Keratinocyte (primary cell): ENCODE measurements at places on chromosomes 7 and 10.

GRCh38 chr10:4051641-4052151 lies 266.7 kb upstream of the KLF6 start:
- no peak for DNase-seq

DNA sequence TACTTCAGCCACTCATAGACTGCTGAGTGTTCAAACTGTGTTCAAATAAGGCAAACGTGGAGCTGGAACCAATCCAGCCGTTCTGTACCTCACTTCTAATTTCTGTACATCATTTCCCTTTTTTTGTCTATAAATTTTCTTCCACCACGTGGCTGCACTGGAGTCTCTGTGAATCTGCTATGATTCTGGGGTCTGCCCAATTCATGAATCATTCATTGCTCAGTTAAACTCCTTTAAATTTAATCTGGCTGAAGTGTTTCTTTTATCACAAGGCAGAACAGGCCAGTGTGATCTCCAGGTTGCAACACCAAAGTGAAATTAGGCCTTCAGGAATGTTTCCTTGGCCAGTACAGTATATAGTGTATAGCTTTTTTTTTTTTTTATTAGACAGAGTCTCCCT lies 53.5 kb downstream of the DNAJC12 start:
- no peak for DNase-seq

GRCh38 chr7:34181271-34181958 lies 276.1 kb downstream of the BMPER start:
- no peak for DNase-seq

GRCh38 chr7:82364671-82365070 lies 78.9 kb downstream of the CACNA2D1 start:
- DNase-seq: no peak

DNA sequence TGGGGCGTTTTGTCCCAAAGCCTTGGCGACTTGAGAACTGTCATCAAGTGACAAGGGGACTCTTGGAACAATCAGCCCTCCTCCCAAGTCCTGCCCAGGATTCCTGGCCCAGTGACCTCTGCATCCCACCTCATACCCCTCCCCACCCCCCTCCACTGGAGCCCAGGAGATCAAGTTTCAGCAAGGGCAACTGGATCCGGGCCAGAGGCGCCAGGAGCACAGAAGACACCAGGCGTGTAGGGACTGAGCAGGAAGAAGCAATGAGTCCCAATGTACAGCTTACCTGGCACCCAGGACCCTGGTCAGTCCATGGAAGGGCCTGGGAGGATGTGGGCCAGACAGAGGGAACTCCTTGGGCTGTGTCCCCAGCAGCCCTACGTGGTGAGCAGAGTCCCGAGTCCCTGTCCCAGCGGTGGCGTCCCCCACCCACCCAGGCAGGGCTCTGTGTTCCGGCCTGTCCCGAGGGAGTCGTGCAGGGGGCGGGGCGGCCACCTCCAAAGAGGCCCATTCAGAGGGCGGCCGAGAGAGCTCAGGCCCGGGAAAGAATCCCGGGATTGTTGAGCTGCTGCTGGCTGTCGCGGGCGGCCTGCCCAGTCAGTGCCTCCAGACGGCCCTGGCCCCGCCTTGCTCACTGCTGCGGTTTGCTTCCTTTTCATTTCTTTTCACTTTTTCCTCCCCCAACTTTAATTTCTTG lies 254.1 kb downstream of the TNS3 start:
- no peak for DNase-seq

GRCh38 chr7:50164559-50165170 lies 71.6 kb upstream of the ZPBP start:
- no peak for DNase-seq

- DNase-seq: no peak
These were observed 272.7 kb downstream of the KLF6 start for GRCh38 chr10:3512263-3512662.
